Immature natural killer cell (primary cell): ENCODE measurements at places on chromosomes 2 and 18.
A peak's percentile ranks its signal among the peaks of the same experiment; 100 is the strongest.

DNA sequence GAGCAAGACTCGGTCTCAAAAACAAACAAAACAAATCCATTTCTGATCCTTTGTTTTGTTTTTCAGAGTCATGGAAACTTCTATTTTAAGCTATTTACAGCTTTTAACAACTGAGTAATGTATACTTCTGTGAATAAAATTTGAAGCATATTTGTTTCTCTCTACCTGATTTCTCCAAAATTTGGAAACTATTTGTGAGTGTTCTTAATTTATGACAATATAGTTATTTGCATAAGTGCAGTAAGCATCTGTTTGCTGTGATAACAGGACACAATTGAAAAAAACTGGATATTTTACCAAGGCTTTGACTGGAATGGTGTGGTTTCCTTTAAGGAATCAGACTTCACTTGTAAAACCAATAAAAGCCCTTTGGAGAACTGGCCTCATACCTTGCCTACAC is 53.3 kb upstream of the GULP1 start:
- DNase-seq, result no peak

- DNase-seq, result no peak
These were observed 6.0 kb upstream of the BMP10 start for GRCh38 chr2:68877079-68877772.

DNA sequence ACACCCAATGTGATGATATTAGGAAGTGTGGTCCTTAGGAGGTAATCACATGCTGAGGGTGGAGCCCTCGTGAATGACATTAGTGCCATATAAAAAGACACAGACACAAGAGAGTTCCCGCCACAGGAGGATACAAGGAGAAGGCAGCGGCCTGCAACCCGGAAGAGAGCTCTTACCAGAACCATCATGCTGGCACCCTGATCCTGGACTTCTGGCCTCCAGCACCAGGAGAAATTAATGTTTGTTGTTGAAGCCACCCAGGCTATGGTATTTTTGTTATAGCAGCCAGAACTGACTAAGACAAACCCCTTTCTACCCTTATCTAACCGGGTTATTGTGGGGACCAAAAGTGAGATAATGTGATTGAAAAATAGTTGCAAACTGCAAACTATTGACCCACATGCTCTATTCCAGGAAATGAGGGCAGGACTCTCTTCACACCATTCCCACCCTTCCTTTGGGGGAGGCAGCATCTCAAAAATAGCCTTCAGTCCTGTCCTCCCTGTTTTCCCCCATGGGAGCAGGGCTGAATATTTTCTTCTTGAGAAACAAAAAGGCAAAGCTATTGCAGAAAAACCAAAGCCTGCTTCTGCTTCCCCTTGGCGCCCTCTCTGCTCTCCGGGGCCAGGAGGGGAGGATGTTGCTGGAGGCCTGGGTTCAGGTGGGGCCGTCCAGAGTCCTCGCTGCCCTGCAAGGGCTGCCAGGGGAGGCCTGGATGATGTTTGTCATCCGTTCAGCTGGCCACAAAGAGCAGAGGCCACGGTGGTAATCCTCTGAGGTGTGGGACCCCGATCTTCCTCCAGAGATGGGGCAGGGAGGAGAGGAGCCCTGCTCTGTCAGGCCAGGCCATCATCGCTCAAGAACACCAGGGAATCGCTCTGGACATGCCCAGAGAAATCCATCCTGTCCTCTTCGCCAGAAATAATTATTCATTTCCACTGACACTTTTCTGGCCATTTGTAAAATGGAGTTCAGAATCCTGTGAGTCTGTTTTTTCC is 73.8 kb upstream of the HAAO start:
- DNase-seq, result no peak

- peak; percentile 61 for DNase-seq
These were observed 32.8 kb downstream of the TTC32 start for GRCh38 chr2:19868701-19869580.

- no peak for DNase-seq
These were observed 247.9 kb upstream of the NT5C1B start for GRCh38 chr2:18837240-18837639.

DNA sequence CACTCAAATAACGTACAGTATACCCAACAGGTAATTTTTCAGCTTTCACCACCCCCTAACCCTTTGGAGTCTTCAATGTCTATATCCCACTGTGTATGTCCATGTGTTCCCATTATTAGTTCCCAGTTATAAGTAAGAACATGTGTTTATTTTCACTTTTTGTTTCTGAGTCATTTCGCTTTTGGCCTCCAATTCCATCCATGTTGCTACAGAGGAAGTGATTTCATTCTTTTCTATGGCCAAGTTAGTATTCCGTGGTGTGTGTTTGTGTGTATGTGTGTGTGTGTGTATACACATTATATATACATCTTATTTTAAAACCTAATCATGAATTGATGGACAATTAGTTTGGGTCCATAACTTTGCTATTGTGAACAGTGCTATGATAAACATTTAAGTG is 464.4 kb downstream of the CMPK2 start:
- DNase-seq, result no peak

DNA sequence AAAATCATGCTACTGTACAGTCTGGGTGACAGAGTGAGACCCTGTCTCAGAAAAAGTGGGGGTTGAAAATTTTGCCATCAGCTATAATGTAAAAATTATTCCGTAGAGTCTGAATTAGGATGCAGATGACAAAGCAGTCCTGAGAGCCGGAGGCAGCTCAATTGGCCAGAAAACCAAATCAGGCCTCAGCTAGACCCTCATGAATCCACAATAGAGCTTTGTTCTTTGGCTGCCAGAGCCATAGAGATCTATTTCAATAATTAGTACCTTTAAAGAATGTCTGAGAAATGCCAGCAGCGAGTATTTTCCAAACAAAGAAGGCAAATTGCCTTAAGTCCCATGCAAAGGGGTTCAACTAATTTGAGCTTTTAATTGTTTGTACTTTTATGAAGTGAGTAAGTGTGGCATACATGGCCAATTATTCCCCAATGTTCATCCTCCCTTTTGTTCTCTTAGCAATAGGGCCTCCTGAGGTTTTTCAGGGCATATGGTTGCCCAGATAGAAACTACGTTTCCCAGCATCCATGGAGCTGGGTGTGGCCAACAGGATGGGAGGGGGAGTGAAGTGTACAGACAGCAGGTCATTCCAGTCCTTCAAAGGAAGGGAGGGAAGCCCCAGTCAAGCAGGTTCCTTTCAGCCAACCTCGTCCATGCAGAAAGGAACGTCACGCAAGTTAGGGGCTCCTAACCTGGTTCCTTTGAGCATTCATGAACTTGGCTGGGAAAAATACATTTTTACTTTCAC is 211.3 kb upstream of the APCDD1 start:
- no peak for DNase-seq

GRCh38 chr2:160478660-160479059 is 14.9 kb downstream of the RBMS1 start:
- no peak for DNase-seq

DNA sequence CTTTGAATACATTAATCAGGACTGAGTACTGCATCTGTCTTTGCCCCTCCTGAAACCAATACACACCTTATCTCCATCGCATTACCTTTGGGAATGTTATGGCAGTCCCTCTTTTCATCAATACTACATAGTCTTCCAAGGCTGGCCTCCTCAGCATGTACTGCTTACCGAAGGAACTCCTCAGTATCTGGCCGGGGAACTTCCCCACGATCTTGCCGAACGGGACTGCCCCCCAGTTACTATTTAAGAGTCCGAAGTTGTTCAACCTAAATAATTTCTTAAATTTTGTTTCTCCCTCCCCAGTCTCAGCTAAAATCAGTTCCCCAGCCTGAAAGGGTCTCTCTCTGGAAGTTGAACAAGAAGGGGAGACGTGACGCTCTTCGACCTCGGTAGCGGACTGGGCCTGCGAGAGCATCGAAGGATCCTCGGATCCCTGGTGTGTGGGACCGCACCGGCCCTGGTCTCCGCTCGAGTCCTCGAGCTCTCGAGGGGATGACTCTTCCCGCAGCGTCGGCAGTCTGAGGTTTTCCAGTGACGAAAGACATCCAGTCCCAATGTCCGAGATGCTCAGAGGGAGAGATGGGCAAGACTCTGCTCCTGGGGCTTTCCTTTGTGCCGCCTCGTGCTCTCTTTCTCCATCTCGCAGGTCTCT is 489 bp downstream of the TRMT61B start:
- no peak for DNase-seq

- DNase-seq, result peak; percentile 27
These were observed 219.6 kb upstream of the RAB12 start for GRCh38 chr18:8389391-8390340.

DNA sequence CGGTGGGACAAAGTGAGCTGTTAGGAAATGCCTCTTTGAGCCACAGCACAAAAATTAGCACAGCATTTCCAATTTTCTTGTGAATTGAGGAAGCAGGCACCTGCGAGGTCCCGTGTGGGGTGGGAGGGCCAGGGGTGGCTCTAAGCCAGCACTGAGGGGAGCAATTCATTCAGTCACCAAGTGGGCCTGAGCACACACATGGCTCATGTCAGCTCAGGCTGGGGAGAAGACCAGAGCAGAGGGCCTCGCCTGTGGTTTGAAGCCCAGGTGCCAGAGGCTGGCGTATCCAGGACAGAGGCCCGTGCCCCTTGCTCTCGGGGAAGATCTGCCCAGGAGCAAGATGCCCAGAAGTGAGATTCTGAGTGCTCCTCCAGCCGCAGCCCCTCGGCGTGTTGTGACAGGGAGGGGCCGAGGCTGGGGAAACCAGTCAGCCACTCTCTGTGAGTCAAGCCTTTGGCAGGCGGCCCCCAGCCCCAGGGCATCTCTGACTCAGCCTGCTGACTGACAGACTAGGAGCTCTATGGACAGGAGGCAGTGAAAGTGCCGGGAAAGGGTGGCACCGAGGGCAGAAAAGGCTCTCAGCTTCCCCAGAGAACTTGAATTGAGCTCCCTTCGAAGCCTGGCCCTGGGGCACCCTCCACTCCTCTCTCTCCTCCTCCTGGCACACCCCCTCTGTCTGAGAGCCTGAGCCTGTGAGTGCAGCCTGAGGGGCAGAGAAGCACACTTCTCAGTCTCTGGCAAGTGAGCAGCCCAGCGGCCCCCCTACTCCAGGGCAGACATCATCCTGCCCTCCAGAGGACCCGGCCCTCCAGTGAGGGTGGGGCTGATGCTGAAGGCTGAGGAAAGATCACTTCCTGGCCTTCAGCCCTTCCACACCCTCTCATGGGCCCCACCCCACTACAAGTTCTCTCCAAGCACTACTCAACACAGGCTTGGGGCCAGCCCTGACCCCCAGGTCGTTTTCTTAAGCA is 32.3 kb downstream of the CYP26B1 start:
- DNase-seq, result no peak

GRCh38 chr2:230010501-230010900 is 58.2 kb downstream of the SLC16A14 start:
- DNase-seq, result no peak

GRCh38 chr18:56235071-56235470 is 403.3 kb downstream of the TXNL1 start:
- DNase-seq, result no peak

DNA sequence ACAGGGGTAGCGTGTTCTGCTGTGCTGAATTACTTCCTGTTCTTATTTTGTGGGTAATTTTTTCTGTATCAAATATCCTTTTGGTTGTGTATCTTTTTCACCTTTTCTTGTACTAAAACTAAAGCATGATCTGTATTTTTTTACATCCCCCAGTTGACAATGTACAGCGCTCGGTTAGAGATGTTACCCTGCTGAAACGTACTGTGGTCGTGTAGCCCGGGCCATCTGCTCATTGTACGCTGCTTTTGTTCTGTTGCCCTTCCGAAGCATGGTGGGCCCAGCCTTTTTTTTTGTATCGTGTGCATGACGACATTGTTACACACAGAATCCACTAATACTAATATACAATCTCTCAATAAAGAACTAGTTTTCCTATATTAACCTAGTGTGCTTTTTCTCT is 233.1 kb downstream of the HAUS1 start:
- peak; percentile 28 for DNase-seq

DNA sequence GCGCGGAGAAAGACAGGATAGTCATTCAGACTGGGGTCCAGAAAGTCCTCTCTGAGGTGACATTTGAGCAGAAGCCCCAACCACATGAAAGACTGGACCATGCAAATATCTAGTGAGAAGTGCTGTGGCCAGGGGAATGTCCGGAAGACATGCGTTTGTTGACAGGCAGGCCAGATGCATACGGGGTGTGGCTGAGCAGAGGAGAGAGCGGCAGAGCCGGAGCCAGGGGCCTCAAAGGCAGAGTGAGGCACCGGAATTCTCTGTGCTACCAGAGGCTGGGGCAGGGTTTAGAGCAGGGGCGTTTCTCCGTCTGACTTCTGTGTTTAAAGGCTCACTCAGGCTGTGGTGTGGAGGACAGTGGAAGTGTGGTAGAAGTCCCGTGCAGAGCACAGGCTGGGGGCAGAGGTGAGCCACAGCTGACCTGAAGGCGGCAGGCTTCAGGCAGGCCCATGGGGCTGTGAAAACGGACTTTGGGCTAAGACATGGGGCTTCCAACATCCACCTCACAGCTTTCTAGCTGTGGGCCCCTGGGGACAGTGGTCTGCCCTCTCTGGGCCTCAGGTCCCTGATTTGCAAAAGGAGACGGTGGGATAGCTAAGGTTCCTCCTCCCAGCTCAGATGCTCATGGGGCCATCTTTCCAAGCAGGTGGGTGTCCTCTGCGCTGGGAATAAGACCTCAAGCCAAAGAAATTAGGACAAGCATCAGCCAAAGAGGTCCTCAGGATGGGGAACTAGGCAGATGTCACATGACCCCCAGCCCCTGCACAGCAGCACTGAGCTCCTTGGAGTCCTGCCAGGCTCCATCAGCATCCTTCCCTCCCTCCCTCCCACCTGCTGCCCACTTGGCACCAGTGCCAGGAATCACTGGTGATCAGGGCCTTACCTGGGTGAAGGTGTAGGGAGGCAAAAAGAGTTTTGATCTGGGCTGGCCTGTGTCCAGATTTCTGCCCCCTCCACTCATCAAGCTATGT is 11.2 kb downstream of the RUFY4 start:
- DNase-seq, result no peak

DNA sequence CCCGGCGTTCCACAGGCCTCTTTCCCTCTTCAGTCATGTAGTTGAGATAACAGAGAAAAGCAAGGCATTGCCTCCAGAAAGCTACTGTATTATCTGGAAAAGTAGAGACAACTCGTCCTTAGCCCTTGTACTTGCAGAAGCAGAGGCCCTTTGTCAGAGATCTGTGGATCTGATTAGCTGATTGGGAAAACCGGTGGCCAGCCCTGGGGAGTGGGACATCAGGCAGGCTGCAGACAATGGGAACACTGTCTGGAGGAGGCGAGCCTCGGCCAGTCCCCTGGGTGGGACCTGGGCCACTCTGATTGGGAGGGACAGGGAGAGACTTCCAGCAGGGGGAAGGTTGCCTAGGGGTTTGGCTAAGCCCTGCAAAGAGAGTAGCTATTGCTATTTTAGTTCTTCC is 1.2 kb upstream of the MC2R start:
- no peak for DNase-seq

DNA sequence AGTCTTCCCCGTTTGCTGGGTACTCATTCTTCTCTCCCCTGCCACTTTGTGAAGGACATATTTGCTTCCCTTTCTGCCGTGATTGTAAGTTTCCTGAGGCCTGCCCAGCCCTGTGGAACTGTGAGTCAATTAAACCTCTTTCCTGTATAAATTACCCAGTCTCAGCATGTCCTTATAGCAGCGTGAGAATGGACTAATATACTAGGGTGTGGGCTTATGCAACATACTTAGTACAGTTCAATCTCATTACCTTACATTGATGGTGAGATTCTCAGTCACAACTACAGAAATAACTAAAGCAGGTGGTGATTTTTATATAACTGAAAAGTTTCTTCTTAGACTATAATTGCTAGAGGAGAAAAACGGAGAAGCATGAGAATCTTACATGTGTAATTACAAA is 237.9 kb upstream of the MMADHC start:
- no peak for DNase-seq
